Smooth muscle cell of the pulmonary artery (primary cell): ENCODE measurements at places on chromosomes 6 and 20. TPM values are rescaled to one million over a fixed set of nuclear protein-coding genes. Genes with fewer than 3 reads are reported as not detected.

GFOD1 gene
- 2.8 and 11.7 TPM in 2 replicates for total RNA-seq

MOXD1 gene
- total RNA-seq: 41.5 and 73.5 TPM in 2 replicates

MAP7 gene
- total RNA-seq: 0.76 and 1.3 TPM in 2 replicates

DOK5 gene
- total RNA-seq: 31.3 and 55.3 TPM in 2 replicates

LHFPL5 gene
- total RNA-seq: not detected in 2 replicates
